ENCODE measurements at places on chromosomes 12 and 14. TPM values are rescaled to one million over a fixed set of nuclear protein-coding genes. Genes with fewer than 3 reads are reported as not detected.

Gene PPM1H
- 22.9 TPM for total RNA-seq

Gene TSPAN19
- total RNA-seq = not detected

Gene ALDH2
- total RNA-seq = 9.0 TPM

Gene RALGAPA1
- 31.5 TPM for total RNA-seq

Gene MGP
- 0.72 TPM for total RNA-seq

Gene SSPN
- 23.4 TPM for total RNA-seq

Gene KRT86
- total RNA-seq = 1.1 TPM

DNA sequence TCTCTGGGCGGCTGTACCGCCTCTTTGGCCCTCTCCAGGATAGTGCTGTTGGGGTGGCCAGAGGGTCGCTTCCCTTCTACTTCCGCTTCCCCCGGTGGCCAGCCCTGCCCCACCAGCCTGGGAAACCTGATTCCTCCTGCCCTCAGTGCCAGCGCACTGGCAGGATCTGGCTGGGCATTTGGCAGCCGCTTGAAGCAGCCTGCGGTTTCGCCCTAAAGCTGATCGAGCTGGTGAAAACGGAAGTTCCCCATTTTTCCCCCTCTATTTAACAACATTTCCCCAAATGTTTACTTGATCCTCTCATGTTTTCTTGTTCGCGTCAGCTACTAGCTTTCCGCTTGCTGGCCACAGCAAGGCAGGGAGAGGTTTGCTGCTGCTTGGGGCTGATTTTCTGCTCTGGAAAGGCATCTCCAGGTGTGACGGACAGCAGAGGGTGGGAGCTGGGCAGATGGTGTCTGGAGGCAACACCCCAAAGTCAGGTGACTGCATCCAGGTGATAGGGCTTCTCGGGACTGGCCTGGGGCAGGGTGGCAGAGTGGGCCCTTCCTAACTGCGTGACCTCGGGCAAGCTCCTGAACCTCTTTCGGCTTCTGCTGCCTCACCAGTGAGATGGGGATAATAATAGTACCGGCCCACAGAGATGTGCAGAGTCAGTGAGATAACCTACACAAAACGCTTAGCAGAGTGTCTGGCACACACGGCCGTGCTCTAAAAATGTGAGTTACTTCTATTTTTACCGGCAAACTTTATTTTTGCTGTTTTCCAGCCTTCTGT is 53.1 kb downstream of the TSPAN9 start:
- no peak overlapping the region for H3K4me3 ChIP-seq
- no peaks in the 10 kb centered on the region for H3K27me3 ChIP-seq
- no peaks in the 10 kb centered on the region for H3K4me1 ChIP-seq
- DNase-seq = no peak

- H3K27me3 ChIP-seq = no peaks in the 10 kb centered on the region
- H3K36me3 ChIP-seq = no peaks in the 10 kb centered on the region
- DNase-seq = no peak
- H3K4me3 ChIP-seq = no peak overlapping the region
- no peak overlapping the region for H3K27ac ChIP-seq
These were observed 231.2 kb downstream of the PIK3C2G start for GRCh38 chr12:18492372-18493025.

GRCh38 chr14:105181549-105182295 is 610 bp upstream of the NUDT14 start:
- H3K27me3 ChIP-seq = no peaks in the 10 kb centered on the region
- H3K4me3 ChIP-seq = peak overlapping the region; percentile 33
- DNase-seq = no peak
- H3K4me1 ChIP-seq = no peaks in the 10 kb centered on the region
- H3K36me3 ChIP-seq = no peaks in the 10 kb centered on the region
- H3K27ac ChIP-seq = no peak overlapping the region

GRCh38 chr12:61111218-61111617 is 1149.0 kb upstream of the USP15 start:
- H3K4me1 ChIP-seq = no peaks in the 10 kb centered on the region
- H3K4me3 ChIP-seq = no peak overlapping the region

DNA sequence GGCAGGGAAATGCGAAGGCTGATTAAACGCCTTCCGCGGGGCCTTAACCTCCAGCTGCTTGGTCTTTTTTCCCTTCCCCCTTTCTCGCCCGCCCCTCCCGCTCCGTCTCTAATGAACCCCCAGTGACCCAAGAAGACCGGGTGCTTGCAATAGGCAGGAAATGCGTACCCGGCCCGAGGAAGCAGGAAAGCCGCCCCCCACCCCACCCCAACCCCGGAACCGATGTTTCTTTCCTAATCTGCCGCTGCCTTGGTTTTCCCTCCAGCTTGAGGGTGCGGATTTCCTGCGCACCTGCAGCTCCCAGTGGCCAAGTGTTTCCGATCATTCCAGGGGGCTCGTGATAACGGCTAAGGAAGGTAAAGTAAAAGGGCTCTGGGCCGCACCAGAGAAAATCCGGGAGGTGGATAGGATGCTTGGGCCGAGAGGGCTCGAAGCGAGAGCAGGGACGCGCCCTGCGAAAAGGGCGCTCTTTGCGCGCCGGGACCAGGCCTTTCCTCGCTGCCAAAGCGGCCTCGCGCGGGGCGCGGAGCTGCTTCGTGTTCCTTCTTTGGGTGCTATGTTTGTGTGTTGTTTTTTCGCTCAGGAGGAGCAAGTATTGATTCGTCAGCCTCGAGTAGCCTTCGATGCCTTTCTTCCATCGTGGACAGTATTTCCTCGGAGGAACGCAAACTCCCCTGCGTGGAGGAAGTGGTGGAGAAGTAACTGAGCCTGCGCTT is 983 bp downstream of the MYF6 start:
- no peaks in the 10 kb centered on the region for H3K27me3 ChIP-seq
- no peak for DNase-seq
- no peaks in the 10 kb centered on the region for H3K4me1 ChIP-seq
- no peak overlapping the region for H3K4me3 ChIP-seq
- no peaks in the 10 kb centered on the region for H3K36me3 ChIP-seq
- H3K27ac ChIP-seq = no peak overlapping the region

DNA sequence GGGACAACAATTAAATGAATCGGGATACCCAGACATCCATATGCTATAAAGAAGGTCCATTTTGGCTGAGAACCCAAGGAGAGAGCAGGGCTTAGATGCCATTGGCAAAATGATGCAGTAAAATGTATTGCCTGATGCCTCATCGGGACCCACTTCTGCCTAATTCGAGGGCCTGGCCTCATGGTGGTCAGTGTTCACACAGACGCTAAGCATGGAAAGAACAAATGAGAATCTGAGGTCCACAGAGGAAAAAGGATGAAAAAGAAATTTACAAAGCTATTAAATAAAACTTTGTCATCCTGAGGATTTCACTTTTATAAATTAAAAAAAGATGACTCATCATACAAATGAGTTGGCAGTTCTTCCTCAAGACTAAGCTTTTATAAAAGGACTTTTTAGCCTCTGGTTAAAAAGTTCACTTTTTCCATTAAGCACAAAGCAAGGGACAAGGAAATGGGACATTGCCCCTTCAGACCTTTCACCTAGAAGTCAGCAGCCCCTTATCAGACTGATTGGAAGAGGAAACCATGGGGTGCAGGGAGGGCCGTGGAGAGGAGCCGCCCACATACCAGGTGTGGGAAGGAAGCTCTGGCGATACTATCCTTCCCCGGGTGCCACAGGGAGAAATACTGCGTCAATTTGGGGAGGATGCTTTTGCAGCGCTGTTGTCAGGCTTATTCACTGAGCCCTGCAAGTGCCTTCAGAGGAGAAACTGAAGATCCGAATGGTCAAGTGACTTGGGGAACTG is 176.0 kb downstream of the EGLN3 start:
- no peak overlapping the region for H3K4me3 ChIP-seq
- no peaks in the 10 kb centered on the region for H3K4me1 ChIP-seq
- H3K27me3 ChIP-seq = no peaks in the 10 kb centered on the region
- DNase-seq = no peak

- no peaks in the 10 kb centered on the region for H3K4me1 ChIP-seq
- DNase-seq = no peak
- H3K4me3 ChIP-seq = no peak overlapping the region
- H3K27me3 ChIP-seq = no peaks in the 10 kb centered on the region
- no peak overlapping the region for H3K27ac ChIP-seq
These were observed 49.7 kb downstream of the KIF26A start for GRCh38 chr14:104187931-104188726.

DNA sequence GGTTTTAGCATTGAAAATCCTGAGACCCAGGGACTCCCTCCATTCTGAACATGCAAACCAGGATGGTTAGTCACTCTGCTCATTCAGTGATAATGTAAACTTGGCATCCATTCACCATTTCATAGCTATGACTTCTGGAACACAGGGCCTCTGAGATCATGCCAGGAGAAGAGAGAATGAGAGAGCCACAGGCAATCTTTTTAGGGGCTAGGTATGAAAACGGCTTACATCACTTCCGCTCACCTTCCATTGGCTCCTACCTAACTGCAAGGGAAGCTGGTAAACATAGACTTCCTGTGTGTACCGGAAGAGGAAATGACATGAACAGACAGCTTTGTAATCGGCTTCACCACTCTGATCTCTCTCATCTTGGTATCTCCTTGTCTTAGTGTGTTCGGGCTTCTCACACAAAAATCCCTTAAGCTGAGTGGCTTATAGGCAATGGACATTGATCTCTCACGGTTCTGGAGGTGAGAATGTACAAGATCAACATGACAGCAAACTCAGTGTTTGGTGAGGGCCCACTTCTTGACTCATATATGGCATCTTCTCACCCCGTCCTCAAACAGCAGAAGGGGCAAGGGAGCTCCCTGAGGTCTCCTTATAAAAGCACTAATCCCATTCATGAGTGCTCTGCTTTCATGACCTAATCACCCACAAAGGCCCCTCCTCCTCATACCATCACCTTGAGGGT is 465.9 kb upstream of the TBX3 start:
- no peaks in the 10 kb centered on the region for H3K4me1 ChIP-seq
- H3K27ac ChIP-seq = no peak overlapping the region
- no peak overlapping the region for H3K4me3 ChIP-seq
- no peaks in the 10 kb centered on the region for H3K36me3 ChIP-seq
- no peaks in the 10 kb centered on the region for H3K27me3 ChIP-seq

DNA sequence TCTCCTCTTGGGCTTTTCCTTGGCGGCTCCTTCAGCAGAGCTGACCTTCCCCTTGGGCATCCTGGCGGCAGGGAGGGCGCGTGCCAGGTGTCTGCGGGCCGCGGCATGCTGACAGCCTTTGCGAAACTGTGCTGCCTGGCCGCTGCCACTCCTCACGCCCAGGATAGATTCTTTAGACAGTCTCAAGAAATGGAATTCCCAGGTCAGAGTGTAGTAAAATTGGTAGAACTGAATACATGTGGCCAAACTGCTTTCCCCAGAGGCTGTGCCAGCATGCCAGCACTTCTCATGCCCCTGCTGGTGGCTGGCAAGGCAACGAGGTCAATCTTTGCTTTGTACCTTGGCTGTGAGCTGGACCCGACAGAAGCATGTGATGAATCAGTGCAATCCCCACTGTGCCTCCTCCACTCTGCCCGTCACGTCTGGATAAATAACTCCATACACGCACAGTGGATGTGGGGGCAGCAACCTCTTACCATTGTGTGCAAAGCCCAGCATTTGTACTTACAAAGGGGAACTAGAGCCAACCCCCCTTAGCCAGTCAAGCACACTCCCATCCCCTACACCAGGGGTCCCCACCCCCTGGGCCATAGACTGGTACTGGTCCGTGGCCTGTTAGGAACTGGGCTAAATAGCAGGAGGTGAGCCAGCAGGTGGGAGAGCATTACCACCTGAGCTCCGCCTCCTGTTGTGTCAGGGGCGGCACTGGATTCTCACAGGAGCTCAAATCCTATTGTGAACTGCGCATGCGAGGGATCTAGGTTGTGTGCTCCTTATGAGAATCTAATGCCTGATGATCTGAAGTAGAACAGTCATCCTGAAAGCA is 90.9 kb downstream of the ACTN1 start:
- H3K4me1 ChIP-seq = no peaks in the 10 kb centered on the region
- DNase-seq = no peak
- no peaks in the 10 kb centered on the region for H3K27me3 ChIP-seq
- peaks cover 10% of the 10 kb centered on the region for H3K36me3 ChIP-seq

- no peak overlapping the region for H3K27ac ChIP-seq
- H3K27me3 ChIP-seq = peaks cover 22% of the 10 kb centered on the region
- H3K4me1 ChIP-seq = no peaks in the 10 kb centered on the region
- no peak for DNase-seq
- H3K4me3 ChIP-seq = no peak overlapping the region
These were observed 45.8 kb downstream of the NEUROD4 start for GRCh38 chr12:55065535-55065934.

DNA sequence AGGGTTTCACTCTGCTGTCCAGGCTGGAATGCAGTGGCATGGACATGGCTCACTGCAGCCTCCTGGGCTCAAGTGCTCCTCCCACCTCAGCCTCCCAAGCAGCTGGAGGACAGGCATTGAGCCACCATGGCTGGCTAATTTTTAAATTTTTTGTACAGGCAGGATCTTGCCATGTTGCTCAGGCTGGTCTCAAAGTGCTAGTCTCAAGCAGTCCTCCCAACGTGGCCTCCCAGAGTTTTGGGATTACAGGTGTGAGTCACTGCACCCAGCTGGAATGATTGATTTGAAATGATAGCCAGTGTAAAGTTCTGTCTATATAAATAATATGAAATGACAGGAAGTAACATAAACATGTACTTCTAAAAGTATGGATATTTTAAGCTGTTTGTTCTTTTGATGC is 172.7 kb downstream of the FUT8 start:
- H3K27ac ChIP-seq = no peak overlapping the region
- no peaks in the 10 kb centered on the region for H3K27me3 ChIP-seq
- no peak overlapping the region for H3K4me3 ChIP-seq
- H3K36me3 ChIP-seq = no peaks in the 10 kb centered on the region
- no peak for DNase-seq

GRCh38 chr12:125105600-125105999 is 40.4 kb downstream of the AACS start:
- no peak overlapping the region for H3K27ac ChIP-seq
- no peaks in the 10 kb centered on the region for H3K36me3 ChIP-seq
- DNase-seq = no peak
- no peaks in the 10 kb centered on the region for H3K4me1 ChIP-seq
- H3K4me3 ChIP-seq = no peak overlapping the region

GRCh38 chr14:100096656-100097055 is 31.4 kb downstream of the EVL start:
- H3K27ac ChIP-seq = no peak overlapping the region
- no peaks in the 10 kb centered on the region for H3K4me1 ChIP-seq
- no peaks in the 10 kb centered on the region for H3K27me3 ChIP-seq
- H3K36me3 ChIP-seq = no peaks in the 10 kb centered on the region
- no peak for DNase-seq
- no peak overlapping the region for H3K4me3 ChIP-seq

GRCh38 chr14:56855891-56856461 is 45.7 kb upstream of the OTX2 start:
- H3K27ac ChIP-seq = no peak overlapping the region
- H3K27me3 ChIP-seq = peaks cover 7% of the 10 kb centered on the region
- H3K36me3 ChIP-seq = no peaks in the 10 kb centered on the region
- H3K4me1 ChIP-seq = no peaks in the 10 kb centered on the region
